ENCODE measurements at places on chromosomes 5 and 9.

DNA sequence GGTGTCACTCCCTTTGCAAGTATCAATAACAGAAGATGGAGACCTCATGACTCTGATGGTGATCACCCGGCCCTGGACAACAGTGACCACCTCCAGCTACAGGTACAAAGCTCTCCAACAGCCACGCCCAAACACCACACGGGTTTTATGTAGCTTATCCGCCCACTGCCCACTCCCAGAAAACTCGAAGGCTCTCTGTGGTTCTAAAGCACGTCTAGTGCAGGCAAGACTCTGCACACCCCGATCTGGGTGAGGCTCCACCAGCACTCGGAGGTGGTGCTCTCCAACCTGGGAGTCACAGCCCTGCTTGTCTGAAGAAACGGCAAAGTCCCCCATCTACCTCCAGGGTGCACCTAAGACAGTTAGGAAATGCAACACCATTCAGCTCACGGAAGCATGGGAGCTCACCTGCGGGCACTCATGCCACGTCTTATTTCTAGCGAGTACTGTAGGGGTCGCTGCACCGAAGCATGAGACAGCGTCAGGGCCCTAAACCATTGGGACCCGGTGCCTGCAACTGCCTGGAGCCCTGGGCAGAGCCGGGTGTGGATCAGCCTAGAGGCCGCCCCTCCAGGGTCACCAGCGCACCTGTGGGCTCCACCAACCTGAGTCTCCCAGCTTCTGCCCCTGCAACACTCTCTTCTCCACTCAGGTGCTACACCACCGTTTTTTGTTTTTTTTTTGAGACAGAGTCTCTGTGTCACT lies 58.1 kb upstream of the ZNF354A start:
- DNase-seq = no peak

- DNase-seq = no peak
These were observed 678.5 kb upstream of the NUDT12 start for GRCh38 chr5:104241046-104241445.

- no peak for DNase-seq
These were observed 126.1 kb upstream of the NFIB start for GRCh38 chr9:14440062-14440461.

- no peak for DNase-seq
These were observed 4.5 kb downstream of the GLDC start for GRCh38 chr9:6641056-6641455.

DNA sequence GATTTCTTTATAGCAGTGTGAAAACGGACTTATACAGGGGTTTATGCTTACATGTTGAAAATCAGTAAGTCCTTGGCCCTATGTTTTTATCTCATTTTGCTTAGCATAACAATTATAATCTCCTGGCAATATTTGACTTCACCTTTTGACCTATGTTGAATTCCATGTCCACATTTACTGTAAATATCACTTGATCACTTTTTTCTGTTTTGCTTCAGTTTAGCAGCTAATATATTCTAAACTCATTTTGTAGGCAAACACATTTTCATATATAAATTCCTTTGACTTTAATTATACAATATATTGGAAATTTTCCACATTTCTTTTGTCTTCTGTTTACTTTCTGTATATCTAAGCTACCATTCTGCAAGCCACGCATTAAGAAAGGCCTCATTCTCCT lies 674.0 kb downstream of the MAT2B start:
- no peak for DNase-seq

GRCh38 chr5:148398698-148399121 lies 15.0 kb downstream of the FBXO38 start:
- DNase-seq = no peak

- no peak for DNase-seq
These were observed 7.5 kb downstream of the PFDN1 start for GRCh38 chr5:140295414-140295813.

- DNase-seq = no peak
These were observed 11.9 kb downstream of the MSX2 start for GRCh38 chr5:174736331-174736721.

GRCh38 chr5:64822320-64822719 lies 53.6 kb downstream of the CWC27 start:
- no peak for DNase-seq

- no peak for DNase-seq
These were observed 45.6 kb downstream of the S1PR3 start for GRCh38 chr9:89036891-89037290.

Data from cerebellar nuclear complex (tissue), 1 donor.